ENCODE measurements at places on chromosomes 2 and 18. TPM values are rescaled to one million over a fixed set of nuclear protein-coding genes. Genes with fewer than 3 reads are reported as not detected.

Gene ITGB6
- 0.40 TPM for total RNA-seq

Gene FBLN7
- total RNA-seq: 17.7 TPM

Gene VAMP8
- total RNA-seq: 0.33 TPM

Gene TUBB6
- total RNA-seq: 702 TPM

Gene PJVK
- total RNA-seq: 2.5 TPM

Gene SLC4A3
- total RNA-seq: 4.0 TPM

Gene C2orf74
- 11.3 TPM for total RNA-seq

Gene POTEC
- under 0.01 TPM for total RNA-seq

Gene HOXD10
- total RNA-seq: not detected

Gene ATP6V1C2
- not detected for total RNA-seq

Gene MRO
- total RNA-seq: 0.07 TPM

Gene MAPK4
- under 0.01 TPM for total RNA-seq

Gene GPBAR1
- 0.03 TPM for total RNA-seq

Gene SIX3
- not detected for total RNA-seq

Gene SAP130
- 5.5 TPM for total RNA-seq

Gene IHH
- not detected for total RNA-seq

Gene PRKAG3
- 0.52 TPM for total RNA-seq

Gene RBFA
- total RNA-seq: 23.1 TPM

Gene CHRNG
- total RNA-seq: not detected

Gene TCF7L1
- 5.1 TPM for total RNA-seq

Gene ADRA2B
- 14.9 TPM for total RNA-seq

Gene SP9
- total RNA-seq: not detected

Gene CYP26B1
- total RNA-seq: 1.1 TPM

Gene KCNG2
- total RNA-seq: not detected

Gene TNS1
- 297 TPM for total RNA-seq

Gene CPO
- not detected for total RNA-seq

Gene IFIH1
- 7.3 TPM for total RNA-seq

Gene ZNF804A
- total RNA-seq: 1.4 TPM

Gene B3GNT2
- 20.1 TPM for total RNA-seq

Gene NPAS2
- total RNA-seq: 27.7 TPM

Gene SERPINB4
- total RNA-seq: not detected

Gene ALLC
- total RNA-seq: not detected

Data from smooth muscle cell of the pulmonary artery (primary cell).